ENCODE measurements at places on chromosomes 7 and 10.

DNA sequence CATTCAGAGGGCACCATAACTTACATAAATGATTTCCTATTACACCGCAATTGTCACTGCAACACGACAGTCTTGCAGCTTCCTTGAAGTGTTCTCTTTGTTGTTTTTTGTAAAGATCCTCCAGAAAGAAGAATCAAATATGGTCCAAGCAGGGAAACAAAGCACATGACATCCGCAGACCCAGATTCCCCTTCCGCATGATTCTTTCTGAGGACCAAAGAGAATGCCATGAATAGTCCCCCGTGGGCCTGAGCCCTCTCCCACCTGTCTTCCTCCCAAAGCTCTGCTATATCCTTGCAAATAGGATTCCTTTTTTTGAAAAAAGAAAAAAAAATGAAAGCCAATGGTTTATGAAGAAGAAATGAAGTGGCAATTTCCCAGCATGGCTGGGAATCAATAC lies 10.8 kb downstream of the PLXNA4 start:
- DNase-seq, result no peak

DNA sequence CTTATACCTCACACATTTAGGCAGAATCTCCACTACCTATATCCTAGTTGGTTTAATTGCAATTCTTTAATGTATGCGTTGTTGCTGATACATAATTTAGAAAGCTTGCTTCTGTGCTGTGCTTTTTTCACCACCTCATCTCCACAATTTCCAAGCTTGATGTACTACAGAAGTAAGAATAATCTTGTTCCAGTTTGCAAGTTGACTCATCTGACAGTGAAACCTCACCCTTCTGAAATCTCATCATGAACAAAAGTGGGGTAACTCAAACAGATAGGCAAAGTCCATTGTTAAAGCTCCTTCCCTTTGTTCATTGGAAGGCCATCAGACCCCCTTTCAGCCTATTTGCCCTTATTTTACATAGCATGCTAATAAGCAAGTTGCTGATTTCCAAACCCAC lies 13.6 kb downstream of the EIF4EBP2 start:
- DNase-seq, result no peak

DNA sequence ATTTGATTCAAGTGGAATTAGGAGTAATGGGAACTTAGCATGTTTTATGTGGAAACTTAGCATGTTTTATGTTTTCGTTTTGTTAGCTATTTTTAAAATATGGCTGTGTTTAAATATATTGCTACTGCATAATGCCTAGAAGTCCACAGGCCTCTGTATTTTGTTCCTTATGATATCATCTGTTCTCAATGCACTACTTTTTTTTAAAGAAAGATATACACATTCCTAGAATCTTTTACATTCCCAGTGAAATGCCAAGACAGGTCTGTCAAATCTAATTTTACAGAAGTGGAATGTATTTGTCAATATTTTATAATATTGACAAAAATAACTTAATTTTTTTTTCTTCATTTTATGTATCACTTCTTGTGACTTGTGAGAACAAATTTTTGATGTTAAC lies 51.6 kb downstream of the ST7 start:
- DNase-seq, result no peak

GRCh38 chr10:92735938-92736337 lies 46.2 kb downstream of the HHEX start:
- DNase-seq, result no peak

GRCh38 chr7:20201380-20201779 lies 15.8 kb downstream of the MACC1 start:
- no peak for DNase-seq

GRCh38 chr7:84677117-84677732 lies 482.6 kb upstream of the SEMA3A start:
- DNase-seq, result no peak

DNA sequence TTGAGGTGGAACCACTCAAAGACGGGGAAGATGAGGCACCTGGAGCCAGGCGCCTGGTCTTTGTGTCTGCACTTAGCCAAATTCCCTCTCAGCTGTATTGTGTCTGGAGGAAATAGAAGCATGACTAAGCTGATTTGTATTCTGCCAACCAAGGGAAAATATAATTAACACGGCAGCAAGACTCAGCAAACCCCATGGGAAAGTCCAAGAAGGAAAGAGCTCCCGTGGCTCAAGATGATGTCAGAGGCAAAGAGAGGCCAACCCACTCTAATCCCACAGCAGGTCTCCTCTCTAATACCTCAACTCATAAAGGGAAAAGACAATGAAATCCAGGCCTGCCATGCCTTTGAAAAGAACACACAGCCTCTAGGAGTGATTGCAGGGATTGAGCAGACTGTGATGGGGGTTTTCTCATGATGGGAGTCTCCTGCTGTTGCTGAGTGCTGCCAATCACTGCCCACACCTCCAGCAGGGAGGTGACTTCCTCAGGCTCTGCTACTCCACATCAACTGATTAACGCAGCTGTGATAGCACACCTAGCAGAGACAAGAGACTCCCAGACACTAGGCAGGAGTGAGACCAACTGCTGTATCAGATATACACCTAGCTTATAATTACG lies 255.5 kb upstream of the C7orf33 start:
- peak; percentile 29 for DNase-seq

GRCh38 chr10:110872145-110872983 lies 636 bp downstream of the PDCD4 start:
- DNase-seq, result peak; percentile 39

GRCh38 chr7:51949726-51950644 lies 633.4 kb upstream of the COBL start:
- peak; percentile 76 for DNase-seq

Measured in COR-L47 (cell line).